ENCODE measurements at places on chromosomes 11 and 22.

- no peak for DNase-seq
These were observed 75.9 kb upstream of the WNT11 start for GRCh38 chr11:76282172-76282571.

DNA sequence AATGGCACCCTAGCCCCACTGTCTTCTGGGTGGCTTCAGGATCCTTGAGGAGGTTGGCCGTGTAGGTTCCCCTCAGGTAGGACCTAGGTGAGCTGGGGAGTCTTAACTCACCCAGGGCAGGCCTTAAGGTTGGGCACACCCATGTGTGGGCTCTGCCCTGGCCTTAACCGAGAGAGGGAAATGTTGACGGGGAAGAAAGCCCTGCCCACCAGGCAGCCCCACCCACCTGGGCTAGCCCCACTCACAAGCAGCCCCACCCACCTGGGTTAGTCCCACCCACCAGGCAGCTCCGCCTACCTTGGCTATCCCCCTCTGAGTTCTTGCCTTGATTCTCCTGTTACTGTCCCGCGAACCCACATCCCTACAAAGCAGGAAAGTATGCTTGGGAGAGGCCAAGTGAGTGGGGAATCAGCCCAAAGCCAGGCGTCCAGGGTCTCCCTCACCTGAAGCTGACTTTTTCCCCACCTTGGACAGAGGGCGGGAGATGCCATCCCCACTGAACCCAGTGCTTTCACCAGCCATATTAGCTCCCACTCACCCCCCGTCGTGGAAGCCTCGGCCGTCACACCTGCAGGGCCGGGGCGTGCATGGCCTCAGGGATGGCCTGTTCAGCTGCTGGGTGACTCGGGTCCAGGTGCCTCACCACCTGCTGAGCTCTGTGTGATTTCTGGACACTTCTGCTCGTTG, at the start of gene MYEOV:
Gene MYEOV (plus strand): TSS at position 337 of the 687 bp plus-strand sequence. CDS start 1,200 bp downstream, outside the sequence.
- DNase-seq, result peak; percentile 51

- no peak for DNase-seq
These were observed 59.0 kb downstream of the UBASH3B start for GRCh38 chr11:122714484-122714883.

- no peak for DNase-seq
These were observed 19.6 kb upstream of the MICAL2 start for GRCh38 chr11:12090761-12091258.

All from choroid plexus epithelial cell (primary cell).